ENCODE measurements at places on chromosomes 12 and 14.

DNA sequence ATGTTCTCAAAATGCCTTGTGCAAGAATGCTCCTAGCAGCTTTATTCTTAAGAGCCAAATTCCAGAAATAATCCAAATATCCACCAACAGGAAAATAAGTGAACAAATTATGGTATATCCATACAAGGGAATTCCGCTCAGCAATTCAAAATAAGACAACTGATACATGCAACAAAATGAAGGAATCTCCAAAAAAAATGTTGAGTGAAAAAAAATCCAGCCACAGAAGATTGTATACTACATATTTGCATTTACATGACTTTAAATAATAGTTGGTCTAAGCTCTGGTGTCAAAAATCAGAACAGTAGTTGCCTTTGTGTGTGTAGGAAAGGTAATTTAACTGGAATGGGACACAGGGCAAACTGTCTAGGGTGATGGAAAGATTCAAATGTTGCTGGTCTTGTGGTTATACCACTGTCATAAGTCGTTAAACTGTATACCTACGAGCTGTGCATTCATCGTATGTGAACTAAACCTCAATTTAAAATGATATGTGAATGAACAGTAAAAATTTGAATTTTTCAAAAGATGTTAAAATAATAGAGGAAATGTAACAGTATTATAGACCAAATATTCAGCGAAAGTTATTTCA, 3.2 kb downstream of the CD69 start:
- no peak for DNase-seq

GRCh38 chr12:30485230-30485890, 210.3 kb downstream of the IPO8 start:
- no peak for DNase-seq

DNA sequence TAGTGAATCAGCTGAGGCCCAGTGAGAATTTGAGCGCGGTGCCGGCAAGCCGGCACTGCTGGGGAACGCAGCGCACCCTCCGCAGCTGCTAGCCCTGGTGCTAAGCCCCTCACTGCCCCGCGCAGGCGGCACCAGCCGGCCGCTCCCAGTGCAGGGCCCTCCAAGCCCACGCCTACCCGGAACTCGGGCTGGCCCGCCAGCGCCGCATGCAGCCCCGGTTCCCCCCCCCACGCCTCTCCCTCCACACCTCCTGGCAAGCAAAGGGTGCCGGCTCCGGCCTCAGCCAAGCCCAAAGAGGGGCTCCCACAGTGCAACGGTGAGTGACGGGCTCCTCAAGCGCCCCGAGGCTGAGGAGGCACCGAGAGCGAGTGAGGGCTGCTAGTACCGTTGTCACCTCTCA, 54.5 kb upstream of the VASH1 start:
- no peak for DNase-seq

DNA sequence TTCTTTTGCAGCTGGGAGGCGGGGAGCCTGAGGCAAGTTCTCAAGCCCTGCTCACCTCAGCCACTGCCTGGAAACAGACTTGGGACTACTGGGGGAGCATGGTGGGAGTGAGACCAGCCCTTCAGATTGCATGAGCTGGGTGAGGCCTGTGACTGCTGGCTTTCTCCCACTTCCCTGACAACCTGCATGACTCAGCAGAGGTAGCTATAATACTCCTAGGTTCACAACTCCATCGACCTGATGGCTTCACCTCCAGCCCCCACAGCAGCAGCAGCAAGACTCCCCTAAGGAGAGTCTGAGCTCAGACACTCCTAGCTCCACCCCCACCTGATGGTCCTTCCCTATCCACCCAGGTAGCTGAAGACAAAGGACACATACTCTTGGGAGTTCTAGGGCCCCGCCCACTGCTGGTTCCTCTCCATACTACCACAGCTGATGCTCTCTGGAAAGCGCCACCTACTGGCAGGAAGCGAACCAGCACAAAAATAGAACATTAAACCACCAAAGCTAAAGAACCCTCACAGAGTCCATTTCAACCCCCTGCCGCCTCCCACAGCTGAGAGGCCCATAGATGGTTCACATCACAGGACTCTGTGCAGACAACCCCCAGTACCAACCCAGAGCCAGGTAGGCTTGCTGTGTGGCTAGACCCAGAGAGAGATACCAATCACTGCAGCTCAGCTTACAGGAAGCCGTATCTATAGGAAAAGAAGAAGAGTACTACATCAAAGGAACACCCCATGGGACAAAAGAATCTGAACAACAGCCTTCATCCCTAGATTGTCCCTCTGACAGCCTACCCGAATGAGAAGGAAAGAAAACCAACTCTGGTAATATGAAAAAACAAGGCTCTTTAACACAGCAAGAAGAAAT, 68.7 kb downstream of the RPAP3 start:
- no peak for DNase-seq

GRCh38 chr12:109020146-109020795, 597 bp downstream of the SVOP start:
- no peak for DNase-seq

- DNase-seq: no peak
Observed at GRCh38 chr14:65349100-65349499, 63.4 kb upstream of the FUT8 start.

DNA sequence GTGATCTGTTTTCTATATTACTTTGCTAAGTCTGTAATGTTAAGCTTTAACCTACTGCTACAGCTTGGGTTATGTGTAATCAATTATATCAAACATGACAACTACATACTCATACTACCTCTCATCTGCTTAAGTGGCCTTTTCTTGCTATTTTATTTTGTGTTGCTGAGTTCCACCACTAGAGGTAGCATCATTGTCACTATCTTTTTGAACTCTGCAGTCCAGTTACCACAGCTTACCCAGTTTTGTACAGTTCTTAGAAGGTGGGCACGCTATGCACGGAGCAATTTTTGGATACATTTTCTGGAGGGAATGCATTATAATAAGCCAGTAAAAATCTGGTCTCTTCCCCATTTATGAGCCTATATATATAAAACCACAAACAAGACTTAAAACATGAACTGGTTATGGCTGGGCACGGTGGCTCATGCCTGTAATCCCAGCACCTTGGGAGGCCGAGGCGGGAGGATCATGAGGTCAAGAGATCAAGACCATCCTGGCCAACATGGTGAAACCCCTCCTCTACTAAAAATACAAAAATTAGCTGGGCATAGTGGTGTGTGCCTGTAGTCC, 48.5 kb downstream of the SAV1 start:
- DNase-seq: no peak
